ENCODE measurements at places on chromosomes 11 and 22. TPM values are rescaled to one million over a fixed set of nuclear protein-coding genes. Genes with fewer than 3 reads are reported as not detected.

LINC01488 gene
- not detected for total RNA-seq

SLC5A12 gene
- total RNA-seq, result 0.18 TPM

DNA sequence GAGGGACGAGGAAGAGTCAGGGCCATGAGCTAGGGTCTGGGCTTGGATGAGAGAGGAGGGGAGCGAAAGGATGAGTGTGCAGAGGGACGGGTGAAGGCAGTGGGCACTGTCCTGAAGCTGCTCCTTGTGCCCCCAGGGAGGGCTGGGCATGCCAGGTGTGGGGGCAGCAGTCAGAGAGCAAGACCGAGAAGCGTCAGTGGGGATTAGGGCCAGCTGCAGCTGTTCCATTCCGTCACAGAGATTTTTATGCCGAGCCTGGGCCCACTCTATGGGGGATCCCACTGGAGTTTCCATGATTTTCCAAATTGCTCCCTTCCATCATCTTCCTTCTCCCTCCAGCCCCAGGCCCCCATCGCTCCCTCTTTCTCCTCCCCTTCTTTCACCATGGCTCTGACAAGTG, 93.2 kb downstream of the NECTIN1 start:
- no peak for DNase-seq

GRCh38 chr11:33376331-33377310, 119.4 kb downstream of the HIPK3 start:
- no peak for DNase-seq

- no peak for DNase-seq
Observed at GRCh38 chr22:41085842-41086241, 6.5 kb upstream of the EP300 start.

- no peak for DNase-seq
Observed at GRCh38 chr11:69848201-69848600, 29.0 kb upstream of the FGF3 start.

DNA sequence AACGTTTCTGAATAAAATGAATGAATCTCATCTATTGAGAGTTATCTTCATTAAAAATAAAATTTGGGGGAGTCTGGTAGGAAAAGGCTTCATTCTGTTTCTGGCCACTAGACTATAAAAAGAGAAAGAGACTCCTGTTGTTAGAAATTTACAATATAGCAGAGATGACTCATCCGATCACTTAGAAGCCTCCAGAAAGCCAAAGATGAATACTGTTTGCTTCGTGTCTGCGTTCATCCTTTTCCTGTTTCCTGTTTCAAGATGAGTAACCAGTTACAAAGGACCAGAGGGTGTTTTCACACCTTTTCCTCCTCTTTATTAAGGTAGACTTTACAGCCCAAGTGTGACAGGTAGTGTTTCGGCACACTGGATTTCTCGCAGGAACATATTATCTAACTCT, 1120.7 kb downstream of the LRRC4C start:
- DNase-seq, result no peak

DNA sequence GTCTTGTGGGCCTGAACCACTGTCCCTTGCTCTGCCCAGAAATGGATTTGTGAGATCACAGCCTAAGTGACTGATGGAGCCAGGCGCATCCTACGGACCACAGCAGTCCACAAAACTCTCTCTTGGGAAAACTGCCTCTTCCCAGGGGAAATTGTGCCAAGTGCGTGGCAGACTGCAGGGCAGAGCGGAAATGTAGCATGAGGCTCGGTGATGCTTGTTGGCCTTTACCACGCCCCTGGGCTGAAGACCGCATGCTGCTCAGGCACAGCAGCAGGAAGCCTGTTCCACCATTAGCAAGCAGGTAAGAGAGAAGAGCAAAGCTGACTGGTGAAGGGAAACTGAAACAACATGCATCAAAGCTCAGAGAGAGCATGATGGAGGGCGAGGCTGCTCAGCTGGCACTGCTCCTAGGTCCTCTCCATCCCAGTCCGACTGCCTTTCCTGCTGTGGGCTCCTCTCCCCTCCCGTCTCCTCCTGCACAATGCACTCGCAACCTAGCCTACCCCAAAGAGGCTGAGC, 26.5 kb upstream of the SCARF2 start:
- DNase-seq, result no peak

DNA sequence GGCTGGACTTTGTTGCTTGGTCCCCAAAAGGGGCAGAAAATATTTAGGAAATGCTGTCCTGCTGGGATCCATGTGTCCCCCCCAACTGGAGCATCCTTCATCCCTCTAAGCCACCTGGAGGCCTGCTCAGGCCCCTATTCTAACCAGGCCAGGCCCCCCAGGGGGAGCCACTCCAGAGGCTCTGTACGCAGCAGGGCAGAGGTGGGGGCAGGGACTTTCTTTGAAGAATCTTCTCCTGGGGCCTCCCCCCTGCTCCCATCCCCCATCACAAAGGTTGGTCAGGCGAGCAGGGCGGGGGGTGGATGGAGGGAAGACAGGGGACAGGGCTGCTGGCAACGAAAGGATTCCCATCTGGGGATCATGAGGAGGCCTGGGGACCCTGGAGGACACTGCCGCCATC, 170.8 kb downstream of the MN1 start:
- no peak for DNase-seq

GRCh38 chr11:62656796-62657429, 3.8 kb upstream of the INTS5 start:
- no peak for DNase-seq

DNA sequence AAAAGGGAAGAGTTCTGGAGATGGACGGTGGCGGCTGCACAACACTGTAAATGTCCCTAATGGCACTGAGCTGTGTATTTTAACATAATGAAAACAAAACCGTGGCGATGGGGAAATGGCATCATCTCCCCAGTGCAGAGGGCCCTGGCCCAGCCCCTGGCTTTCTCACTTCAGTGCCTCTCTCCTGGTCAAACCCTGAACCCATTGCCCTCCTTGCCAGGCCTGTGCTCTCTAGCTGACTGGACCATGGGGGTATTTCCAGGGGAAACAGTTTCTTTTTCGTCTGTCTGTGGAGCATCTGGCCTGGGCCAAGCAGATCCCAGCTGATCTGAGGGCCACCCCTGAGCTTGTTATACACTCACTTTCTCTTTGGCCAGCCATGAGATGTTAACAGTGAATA, 17.4 kb upstream of the NAP1L4 start:
- DNase-seq, result no peak

- peak; percentile 96 for DNase-seq
Observed at GRCh38 chr11:2314525-2315394, 12.9 kb downstream of the TSPAN32 start.

DNA sequence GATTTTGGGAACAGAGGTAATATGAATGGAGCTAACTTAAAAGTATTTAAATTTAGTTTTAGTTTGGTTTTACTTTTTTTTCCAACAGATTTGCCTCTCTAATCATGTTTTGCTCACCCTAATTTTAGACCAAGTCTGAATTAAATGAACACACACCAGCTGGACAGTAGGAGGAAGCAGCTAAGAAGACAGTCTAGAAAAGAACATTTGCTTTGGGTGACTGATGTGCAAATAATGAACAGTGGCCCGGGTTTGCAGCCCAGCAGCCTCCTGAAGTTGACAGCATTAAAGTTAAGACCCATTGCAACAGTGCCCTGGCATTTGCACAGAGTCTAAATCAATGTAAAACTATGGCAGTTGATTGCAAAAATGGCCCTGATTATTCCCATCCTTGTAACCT, 66.4 kb upstream of the SORL1 start:
- no peak for DNase-seq

DNA sequence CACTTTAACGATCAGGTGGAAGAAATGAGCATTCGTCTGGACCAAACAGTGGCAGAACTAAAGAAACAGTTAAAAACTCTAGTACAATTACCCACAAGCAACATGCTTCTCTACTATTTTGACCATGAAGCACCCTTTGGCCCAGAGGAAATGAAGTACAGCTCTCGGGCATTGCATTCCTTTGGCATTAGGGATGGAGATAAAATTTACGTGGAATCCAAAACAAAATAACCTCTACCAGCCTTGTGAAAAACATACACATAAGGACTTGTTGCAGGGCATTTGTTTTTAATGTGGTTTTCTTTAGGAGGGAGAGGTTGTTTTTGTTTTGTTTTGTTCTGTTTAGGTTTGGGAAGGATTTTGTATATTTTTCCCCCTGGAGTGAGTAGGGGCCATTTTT, 14.2 kb upstream of the TECTA start:
- DNase-seq, result no peak

- no peak for DNase-seq
Observed at GRCh38 chr11:11628651-11629050, 6.8 kb upstream of the GALNT18 start.

DNA sequence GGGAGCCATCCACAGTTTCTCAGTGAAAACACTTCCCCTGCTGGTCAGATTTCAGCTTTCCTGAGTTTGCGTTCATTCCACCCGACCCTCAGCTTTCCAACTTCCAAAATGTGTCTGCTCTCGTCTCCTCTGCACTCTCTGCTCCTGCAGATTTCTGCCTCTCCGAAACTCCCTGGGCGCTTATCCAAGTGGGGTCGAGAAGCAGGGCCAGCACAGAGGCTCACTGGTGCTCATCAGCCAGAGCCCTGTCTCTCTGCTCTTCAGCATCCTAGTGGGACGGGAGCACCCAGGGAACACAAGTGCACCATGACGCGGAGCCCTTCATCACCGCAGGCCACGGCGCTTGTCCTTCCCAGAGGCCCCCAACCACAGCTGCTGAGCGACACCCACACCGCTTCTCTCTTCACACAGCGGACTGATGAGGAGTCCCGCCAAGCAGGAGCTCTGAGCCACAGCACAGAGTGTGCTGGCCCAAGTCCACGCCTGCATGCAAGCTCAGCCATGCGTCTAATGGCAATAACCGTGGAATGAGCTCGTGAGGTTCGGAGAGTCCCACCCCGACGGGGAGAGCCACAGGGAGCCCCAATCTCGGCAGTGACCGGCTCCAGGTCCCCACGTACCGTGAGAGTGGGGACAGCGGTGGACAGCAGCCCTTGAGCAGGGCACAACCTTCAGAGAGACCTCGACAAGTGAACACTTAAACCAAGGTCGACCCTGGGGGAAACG, 27.9 kb upstream of the MOB2 start:
- no peak for DNase-seq

DNA sequence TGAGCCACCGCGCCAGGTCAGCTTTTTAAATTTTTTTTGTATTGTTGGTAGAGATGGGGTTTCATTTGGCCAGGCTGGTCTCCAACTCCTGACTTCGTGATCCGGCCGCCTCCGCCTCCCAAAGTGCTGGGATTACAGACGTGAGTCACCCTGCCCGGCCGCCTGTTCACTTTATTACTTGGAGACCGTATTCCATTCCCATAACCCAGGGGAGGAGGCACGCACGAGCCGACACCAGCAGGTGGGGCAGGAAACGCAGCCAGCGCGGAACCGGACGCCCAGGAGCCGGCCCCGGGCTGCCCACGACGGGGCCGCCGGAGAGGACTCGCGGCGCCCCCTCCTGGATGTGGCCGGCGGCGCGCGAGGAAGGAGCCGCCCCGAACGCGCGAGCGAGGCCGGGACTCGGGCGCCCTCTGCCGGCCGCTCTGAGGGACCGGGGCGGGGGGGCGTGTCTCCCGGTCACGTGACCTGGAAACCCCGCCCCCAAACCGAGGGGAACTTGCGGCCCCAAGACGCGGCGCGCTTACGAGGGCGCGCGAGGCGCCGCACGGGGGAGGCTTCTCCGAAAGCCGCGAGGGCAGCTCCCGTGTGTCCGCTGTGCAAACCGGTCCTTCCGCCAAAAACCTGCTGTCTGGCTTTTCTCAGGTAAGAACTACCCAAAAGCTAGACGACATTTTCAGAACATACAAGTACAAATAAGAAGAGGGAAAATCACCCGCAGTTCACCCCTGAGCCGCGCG, 11.6 kb upstream of the RNH1 start:
- peak; percentile 93 for DNase-seq

DNA sequence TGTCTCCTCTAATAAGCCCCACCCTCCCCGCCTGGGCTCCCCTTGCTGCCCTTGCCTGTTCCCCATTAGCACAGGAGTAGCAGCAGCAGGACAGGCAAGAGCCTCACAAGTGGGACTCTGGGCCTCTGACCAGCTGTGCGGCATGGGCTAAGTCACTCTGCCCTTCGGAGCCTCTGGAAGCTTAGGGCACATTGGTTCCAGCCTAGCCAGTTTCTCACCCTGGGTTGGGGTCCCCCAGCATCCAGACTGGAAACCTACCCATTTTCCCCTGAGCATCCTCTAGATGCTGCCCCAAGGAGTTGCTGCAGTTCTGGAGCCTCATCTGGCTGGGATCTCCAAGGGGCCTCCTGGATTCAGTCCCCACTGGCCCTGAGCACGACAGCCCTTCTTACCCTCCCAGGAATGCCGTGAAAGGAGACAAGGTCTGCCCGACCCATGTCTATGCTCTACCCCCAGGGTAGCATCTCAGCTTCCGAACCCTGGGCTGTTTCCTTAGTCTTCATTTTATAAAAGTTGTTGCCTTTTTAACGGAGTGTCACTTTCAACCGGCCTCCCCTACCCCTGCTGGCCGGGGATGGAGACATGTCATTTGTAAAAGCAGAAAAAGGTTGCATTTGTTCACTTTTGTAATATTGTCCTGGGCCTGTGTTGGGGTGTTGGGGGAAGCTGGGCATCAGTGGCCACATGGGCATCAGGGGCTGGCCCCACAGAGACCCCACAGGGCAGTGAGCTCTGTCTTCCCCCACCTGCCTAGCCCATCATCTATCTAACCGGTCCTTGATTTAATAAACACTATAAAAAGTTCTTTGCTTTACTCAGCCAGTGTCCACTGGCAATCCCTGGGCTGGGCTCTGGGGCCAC, 14.4 kb downstream of the TSKU start:
- no peak for DNase-seq

- DNase-seq, result no peak
Observed at GRCh38 chr22:20957683-20958431, 9.2 kb upstream of the AIFM3 start.

DNA sequence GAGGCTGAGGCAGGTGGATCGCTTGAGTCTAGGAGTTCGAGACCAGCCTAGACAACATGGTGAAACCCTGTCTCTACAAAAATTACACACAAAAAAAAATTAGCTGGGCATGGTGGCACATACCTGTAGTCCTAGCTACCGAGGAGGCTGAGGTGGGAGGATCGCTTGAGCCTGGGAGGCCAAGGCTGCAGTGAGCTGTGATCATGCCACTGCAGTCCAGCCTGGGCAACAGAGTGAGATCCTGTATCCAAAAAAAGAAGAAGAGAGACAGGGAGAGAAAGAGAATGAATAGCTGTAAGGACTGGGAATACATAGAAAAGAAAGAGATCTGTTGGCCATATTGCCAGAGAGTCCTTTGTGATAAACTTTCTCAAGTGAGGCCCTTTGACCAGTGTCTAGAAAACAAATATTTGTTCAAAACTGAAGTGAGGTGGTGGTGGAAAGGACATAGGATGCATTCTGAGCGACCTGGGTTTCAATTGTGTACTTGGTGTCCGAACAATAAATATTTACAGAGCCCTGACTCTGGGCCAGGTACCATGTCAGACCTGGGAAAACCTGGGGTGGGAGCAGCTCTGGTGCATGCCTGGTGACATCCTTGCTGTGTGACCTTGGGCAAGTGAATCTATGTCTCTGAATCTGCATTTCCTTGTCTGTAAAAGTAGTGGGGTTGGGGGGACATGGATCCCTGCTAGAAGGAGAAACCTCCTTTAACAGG, 89.6 kb upstream of the CRYBB3 start:
- DNase-seq, result no peak

GRCh38 chr11:74022546-74022945, 13.7 kb upstream of the UCP3 start:
- no peak for DNase-seq
